Ascending aorta (tissue), 2 donors: ENCODE measurements at places on chromosomes 16 and 17.

DNA sequence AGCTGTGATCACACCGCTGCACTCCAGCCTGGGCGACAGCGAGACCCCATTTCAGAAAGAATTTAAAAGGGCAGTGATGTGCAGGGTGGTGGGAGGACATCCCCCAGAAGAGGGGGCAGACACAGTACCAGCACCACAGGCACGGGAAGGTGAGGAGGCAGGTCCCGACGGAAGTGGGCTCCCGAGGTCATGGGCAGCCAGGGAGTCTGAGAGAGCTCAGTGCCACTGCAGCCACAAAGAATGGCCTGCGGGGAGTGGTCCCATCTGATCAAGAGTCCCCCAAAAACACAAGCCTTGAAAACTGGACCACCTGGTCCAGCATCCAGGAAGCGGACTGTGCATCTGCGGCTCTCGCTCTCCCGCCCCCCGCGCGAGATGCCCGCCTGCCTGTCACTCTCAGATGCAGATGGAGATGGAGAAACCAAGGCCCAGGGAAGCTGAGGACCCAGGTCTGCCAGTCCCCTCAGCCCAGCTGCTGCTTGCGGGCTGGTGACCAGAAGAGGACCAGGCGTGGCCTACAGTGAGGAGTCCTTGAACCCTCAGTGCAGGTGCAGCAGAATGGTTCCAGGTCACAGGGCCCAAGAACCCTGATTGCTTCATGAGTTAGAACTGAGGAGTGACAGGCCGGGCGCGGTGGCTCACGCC is 4.3 kb upstream of the CAPN15 start:
- DNase-seq = no peak

GRCh38 chr16:75236736-75237397 is 14.6 kb downstream of the BCAR1 start:
- DNase-seq = no peak

- no peak for DNase-seq
Observed at GRCh38 chr17:78805301-78805700, 23.2 kb upstream of the CYTH1 start.

DNA sequence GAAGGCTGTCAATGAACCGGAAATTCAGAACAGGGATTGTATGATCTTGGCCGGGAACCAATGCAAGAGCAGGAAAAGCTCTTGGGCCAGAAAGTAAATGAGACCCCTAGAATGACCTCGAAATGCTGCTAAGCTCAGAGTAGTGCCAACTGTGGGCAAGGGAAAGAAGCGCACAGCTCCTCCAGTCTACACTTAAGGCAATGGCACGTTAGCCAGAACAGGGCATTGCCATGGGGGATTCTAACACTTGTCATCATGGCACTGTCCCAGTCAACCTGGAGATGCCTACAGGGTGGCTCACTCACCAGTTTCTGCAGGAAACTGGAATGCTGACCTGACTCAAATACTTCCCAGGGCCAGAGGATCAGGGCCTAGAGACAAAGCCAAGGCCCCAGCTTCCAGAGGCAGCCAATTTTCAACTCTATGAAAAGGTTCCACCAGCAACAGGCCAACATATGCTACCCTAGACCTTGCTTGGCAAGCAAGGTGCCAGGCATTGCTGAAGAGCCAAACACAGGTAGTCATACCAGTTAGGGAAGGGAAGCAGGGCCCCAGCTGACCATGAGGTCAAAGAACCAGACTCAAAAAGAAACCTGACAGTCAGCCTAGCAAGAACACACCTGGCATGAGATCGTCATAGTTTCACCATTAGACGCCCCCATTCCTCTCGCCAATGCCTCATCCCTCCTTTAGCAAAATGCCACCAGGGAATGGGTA is 34.9 kb downstream of the ARHGAP17 start:
- no peak for DNase-seq

GRCh38 chr16:87218281-87219055 is 98.7 kb downstream of the C16orf95 start:
- DNase-seq = no peak

DNA sequence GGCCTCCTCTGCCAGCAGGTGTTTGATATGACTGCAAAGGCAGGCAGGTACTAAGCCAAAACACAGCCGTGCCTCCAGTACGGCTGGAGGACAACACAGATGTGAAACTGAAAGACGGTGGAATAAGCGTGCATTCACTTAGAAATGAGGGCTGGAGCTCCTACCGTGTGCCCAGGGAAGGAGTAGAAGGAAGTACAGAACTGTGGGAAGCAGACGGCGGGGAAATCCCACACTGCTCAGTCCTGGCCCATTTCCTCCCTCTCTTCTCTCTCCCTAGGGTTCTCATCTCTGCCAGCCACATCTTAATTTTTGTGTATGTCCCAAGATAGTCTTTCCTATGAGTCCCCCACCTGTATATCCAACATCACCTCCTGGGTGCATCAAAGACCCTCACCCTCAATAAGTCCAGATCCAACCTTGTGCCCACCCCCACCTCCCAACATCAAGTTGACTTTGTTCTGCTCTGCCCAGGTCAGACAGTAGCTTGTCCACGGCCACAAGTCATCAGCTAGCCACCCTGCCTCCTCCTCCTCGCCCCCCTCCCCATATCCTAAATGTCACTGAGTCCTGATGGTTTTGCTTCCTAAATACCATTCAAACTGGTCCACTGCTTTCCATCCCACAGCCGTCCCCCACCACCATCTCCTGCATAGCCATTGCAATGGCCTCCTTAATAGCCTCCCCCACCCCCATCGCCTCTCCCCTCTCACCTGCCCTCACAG is 77.1 kb upstream of the RPL38 start:
- DNase-seq = no peak

DNA sequence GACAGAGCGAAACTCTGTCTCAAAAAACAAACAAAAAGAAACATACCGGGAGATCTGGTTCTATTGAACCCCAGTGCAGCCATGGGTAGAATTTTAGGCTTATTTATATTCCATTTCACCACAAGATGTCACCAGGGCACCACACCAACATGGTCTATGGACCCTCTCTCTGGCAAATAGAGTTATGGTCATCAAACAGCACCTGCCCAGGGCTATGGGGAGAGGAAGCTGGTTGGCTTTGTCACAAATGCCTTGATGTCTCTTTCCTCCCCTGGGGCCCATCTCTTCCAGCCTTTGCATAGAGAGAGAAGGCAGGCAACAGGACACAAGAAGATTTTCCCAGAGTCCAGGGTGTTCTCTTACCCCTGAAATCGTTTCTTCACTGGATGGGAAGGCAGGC is 128.4 kb downstream of the WWOX start:
- DNase-seq = no peak

DNA sequence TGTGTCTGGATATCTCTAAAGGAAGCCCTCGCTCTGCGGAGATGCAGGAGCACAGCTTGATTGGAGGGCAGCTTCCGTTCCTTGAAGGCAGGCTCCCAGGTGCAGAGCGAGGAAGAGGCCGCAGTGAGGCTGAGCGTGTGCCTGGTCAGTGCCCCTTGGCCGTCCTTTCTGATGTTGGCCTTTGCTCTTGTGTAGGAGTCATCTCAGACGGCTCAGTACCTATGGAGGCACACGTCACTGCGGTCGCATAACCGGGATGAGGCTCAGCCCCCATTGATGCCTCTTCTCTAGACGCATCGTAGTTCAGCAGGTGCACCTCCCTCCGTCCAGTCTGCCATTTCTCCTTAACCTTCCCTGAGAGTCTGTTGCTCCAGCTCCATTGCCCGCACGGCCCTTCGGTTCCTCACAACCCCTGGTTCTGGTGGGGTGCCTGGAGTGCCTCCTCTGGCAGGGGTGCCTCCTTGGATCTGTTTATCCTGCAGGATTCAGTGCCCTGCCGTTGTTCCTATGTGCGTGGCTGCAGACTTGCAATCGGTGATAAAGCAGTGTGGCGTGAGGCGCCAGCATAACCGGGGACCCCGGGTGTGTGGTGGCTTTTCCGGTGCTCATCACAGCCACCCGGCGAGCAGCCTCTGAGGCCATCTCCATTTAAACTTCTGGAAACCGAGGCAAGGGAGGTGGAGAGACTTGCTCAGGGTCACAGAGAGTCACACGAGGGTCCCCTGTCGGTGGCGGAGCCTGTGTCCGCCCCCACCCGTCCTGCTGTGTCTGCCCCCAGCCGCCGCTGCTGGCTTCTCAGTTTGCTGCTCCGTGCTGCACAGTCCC is 188.8 kb upstream of the CHMP6 start:
- DNase-seq = no peak
